ENCODE measurements at places on chromosomes 6 and 20.

- DNase-seq: no peak
These were observed 37.4 kb upstream of the KCNG1 start for GRCh38 chr20:51060301-51060700.

DNA sequence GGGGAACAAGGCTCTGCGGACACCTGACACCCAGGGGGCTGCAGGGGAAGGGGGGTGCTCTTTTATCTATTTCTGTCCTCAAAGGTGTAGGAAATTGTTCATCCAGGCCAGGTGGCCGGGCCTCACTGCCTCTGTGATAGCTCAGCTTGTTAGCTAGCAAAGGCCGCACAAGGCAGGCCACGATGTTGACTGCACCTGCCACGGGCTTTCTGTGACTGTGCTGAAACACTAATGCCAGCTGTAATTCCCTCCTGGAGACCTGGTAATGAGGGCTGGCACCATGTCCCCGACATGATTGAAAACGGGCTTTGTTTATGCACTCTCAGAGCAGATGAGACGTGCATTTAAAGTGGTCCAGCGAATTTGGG is 61.4 kb upstream of the APCDD1L start:
- no peak for DNase-seq

DNA sequence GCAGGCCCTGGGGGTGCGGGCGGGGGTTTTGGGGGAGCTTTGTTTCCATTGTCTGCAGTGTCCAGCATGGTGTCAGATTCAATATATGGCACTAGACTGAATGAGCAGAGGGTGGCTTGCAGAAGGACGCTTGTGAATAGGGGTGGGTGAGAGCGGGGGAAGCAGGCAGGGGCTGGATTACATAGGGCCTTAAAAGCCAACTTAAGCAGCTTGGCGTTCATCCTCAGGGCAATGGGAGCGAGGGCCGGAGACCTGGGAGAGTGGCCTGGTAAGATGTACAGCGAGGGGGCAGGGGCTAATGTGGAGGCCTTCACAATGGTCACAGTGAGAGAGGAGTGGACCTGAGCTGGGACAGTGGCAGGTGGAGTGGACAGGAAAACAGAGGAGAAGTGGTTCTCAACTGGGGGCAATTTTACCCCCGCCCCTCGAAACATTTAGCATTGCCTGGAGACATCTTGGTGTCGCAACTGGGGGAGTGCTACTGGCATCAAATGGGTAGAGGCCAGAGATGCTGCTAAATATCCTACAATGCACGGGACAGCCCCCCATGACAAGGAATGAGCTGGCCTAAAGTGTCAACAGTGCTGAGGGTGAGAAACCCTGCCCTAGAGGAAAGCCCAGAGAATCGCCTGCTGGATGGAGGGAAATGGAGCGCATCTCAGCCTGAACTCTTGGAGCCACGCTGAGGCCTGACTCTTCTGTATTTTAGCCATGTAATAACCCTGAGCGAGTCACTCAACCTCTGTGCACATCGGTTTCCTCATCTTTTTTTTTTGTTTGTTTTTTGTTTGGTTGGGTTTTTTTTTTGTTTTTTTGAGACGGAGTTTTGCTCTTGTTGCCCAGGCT is 15.1 kb upstream of the BAK1 start:
- DNase-seq: no peak

GRCh38 chr20:3405139-3405538 is 2.3 kb downstream of the DNAAF9 start:
- no peak for DNase-seq

DNA sequence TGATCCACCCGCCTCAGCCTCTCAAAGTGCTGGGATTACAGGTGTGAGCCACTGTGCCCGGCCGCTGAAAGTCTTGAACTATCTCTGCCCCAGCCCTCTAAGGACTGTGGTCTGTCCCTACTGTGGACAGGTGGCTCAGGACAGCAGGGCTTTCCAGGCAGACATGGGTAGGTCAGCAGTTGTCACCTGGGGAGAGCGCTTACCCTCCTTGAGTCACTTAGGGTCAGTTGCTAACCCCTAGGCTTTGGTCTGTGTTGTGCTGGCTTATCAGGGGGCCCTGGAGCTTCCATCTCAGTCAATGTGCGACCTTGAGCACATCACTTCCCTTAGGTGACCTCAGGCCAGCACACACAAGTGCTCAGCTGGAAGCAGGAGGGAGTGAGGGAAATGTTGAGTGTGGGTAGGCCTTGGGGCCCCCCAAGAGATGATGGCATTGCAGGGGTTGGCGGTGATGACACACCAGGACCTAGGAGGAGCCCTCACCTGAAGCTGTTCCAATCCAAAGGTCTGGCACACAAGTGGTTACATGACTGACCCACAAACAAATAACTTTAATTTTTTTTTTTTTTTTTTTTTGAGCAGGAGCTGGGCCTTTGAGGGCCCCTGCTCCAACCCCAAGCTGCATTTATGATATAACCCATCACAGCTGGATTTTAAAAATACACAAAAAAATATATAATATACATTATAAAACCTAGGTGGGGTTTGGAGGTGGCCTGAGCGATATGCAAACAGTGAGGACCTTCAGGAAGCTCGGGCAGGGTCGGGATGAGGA is 5.1 kb downstream of the RPL10A start:
- no peak for DNase-seq

DNA sequence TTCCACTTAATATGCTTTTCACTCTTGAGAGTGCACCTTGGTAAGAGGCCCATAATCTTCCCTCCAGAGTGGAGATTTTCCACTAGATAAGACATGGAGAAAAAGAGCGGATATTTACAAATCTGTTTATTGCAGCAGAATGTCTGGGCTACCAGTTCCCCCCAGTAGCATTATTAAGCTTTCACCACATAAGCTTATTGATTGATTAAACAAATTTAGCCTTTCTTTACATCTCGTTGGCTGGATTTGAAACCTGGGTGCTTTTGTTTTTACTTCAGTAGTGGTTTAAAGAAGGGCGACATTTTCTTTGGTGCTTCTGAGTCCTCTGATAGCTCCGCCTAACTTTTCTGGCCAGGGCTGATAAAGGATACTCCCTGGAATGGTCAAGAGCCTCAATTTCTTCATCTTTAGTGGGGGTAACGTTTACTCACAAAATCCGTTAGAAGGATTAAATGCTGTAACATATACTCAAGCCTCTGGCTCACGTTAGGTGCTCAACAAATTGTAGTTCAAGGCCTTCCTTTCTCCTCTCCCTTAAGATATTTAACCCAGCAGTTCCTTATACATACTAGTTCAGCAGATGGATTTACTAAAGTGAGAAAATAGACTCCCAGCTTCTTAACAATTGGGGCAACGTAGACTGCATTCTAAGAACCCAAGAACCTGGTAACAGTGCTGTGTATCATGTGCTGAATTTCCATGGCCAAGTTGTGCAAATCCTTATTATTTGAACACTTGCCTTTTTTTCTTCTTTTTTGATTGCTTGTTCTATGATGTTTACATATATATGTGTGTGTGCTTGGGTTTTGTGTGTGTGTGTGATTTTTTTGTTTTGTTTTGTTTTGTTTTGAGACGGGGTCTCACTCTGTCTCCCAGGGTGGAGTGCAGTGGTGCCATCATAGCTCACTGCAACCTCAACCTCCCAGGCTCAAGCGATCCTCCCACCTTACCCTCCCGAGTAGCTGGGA is 91.4 kb downstream of the RREB1 start:
- no peak for DNase-seq

DNA sequence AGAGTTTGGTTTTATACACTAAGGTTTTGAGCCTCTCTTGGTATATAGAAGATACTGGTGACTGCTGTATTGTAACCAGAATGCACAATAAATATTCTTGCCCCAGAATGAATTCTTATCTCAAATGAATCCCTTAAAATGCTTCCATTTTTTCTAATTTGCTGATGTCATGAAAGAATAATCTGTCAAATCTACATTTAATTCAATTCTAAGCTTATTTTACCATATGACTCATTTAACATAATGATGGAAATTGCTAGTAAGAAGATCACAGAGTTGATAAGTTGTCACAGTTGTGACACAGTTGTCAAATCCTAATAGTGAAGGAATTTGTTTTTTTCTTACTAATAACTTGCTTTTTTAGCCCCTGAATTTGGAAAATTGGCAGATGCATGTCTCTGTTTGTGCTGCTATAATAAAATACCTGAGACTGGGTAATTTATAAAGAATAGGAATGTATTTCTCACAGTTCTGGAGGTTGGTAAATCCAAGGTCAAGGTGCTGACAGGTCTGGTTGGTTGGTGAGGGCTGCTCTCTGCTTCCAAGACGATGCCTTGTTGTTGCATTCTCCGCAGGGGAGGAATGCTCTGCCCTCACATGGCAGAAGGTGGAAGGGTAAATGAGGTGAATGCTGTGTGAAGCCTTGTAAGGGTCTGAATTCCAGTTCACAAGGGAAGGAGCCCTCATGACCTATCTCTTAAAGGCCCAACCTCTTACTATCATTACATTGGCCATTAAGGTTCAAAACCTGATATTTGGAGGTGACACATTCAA is 4.7 kb downstream of the ECT2L start:
- DNase-seq: no peak

GRCh38 chr20:951384-952169 is 35.4 kb upstream of the ANGPT4 start:
- DNase-seq: no peak

DNA sequence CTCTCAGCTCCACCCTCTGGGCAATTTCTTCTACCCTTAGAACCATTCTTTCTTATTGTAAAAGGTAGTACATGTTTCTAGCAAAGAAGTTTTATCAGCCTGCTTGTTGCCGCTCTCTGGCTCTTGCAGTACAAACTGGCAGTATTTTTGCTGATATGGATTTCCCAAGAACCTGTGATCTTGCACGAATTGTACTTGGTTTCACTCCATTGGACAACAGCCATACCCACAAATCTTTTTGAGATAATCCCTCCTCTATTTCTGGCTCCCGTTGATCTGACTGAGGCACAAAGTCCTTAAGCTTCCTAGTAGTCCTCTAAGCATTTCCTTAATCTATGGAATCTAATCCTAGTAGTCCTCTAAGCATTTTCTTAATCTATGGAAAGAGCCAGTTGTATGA is 487.0 kb upstream of the PTCHD4 start:
- peak; percentile 64 for DNase-seq

GRCh38 chr6:139768196-139768595 is 393.7 kb upstream of the CITED2 start:
- no peak for DNase-seq

DNA sequence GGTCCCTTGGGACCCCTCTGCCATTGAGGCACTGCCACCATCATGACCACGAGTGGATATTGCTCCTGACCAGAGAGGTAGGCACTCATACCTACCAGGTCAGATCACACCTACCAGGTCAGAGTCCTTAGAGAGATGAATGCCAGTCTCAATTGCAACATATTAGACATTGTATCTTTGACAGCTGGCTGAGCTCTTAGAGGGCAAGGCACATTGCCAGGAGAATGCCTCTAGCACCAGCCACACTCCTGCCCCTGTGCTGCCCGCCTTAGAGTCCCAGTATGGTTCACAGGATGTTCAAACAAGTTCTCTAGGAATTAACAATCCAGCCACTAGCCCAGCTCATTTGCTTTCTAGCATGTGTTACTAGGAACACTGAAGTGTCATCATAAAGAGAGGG is 65.9 kb downstream of the TMEM244 start:
- no peak for DNase-seq

DNA sequence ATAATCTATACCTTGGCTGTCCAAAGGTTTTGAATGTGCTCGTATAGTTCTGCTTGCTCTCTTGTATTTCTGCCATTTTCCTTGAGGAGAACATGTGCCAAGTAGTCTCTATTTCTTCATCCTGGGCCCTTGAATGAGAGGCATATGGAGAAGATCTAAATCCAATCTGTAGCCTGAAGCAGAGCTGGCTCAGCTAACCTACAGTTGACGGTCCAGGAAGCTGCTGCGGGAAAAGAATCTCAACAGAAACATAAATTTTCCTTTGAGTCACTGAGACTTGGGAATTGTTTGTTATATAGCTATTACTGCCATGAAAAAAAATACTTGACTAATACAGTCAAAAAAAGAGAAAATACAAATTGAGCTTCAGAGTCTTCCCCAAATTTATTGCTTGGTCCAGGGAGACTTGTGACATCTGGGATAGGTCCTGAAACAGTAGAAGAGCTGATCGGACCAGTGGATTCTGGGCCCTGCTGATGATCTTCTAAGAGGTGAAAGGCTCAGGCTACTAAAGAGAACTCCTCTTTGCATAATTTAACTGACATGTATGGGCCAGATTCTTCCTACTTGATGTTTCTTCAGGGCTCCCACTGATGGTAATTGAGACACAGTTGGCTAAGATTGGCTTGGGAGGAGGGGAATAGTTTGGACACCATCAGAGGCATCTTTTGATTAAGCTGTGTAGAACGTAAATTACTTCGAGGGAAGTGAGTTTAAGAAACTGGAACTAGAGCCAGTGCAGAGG is 29.9 kb upstream of the PLCB4 start:
- DNase-seq: peak; percentile 19

GRCh38 chr20:1319051-1319450 is 9.9 kb downstream of the SDCBP2 start:
- DNase-seq: no peak

GRCh38 chr20:40776466-40777457 is 87.7 kb upstream of the MAFB start:
- DNase-seq: no peak

- no peak for DNase-seq
These were observed 87.4 kb downstream of the TMEM200A start for GRCh38 chr6:130453230-130453629.

DNA sequence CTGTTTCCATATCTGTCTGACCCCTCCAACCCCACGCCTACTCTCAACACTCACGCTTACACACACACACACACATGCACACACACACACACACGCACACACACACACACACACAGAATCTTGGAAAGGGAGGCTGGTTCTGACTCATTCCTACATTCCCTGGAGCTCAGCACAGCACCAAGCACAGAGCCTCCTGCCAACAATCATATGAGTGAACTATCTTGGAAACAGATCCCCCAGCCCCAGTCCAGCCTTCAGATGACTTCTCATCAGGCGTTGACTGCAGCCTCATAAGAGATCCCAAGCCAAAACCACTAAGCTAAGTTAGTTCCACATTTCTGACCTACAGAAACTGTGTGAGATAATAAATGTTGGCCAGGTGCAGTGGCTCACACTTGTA is 14.1 kb upstream of the HCK start:
- peak; percentile 12 for DNase-seq

GRCh38 chr6:113522376-113522775 is 334.8 kb upstream of the MARCKS start:
- peak; percentile 15 for DNase-seq

DNA sequence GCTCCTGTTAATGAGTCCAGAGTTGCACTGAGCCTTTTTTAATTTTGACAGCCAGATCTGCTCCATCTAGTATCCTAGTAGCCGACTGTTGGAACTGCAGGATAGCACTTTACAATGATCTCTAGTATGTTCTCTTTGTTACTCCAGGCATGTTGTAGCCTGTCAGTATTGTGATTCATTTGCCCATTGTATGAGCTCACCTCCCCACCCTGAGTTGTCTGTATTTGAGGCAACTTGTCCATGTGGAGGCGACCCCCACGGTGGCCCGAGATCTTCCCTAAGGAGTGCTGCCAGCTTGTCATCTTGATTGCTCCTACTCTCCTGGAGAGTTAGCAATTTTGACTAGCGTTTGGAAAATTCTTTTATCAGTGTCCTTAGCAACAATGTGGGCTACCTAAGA is 67.2 kb downstream of the DHX35 start:
- no peak for DNase-seq

GRCh38 chr6:170091000-170091638 is 199.8 kb downstream of the DLL1 start:
- no peak for DNase-seq

GRCh38 chr6:30614044-30614842 is 2.8 kb downstream of the PPP1R10 start:
- DNase-seq: peak; percentile 11

- no peak for DNase-seq
These were observed 113.1 kb downstream of the TRIM27 start for GRCh38 chr6:28810659-28811053.
